Memory B cell (primary cell): ENCODE measurements at places on chromosomes 4 and X.

- DNase-seq, result no peak
Measured at GRCh38 chr4:124065422-124065821, 647.1 kb downstream of the ANKRD50 start.

GRCh38 chr4:3228881-3229280 is 20.1 kb upstream of the MSANTD1 start:
- DNase-seq, result no peak

GRCh38 chrX:13093529-13094140 is 49.2 kb upstream of the FAM9C start:
- DNase-seq, result no peak

DNA sequence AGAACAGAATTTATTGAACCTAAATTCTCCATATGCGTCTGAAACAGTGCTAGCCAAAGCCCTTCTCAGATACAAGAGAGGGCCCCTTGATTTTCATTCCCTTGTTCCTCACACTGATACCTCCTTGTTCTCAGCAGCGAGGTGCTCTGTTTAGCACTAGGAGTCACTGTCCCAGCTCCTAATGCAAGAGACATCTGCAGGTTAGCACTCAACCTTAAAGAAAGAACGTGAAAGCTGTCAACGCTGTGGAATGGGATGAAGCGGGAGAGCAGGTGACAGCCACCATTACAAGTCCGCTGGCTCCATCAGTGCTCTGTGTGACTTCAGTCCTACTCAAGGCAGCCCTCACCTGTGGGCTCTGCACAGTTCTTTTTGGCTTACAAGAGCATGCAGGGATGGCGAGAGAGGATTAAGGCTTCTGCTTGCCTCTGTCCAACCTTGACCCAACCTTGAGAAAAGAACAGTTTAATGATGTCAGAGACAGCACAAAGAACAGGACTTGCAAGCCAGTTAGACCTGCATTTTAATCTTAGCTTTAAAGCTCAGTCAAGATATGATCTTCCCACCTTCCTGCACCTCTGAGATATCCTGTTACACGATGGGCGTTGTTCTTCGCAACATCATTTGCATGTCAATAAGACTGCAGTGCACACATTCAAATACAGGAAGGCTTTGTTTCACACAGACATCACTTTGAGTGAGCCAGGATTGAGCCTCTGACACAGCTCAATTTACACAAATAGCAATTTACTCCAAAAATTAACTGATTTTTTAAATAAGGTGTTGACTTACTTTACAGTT is 95.1 kb downstream of the ARSF start:
- no peak for DNase-seq

DNA sequence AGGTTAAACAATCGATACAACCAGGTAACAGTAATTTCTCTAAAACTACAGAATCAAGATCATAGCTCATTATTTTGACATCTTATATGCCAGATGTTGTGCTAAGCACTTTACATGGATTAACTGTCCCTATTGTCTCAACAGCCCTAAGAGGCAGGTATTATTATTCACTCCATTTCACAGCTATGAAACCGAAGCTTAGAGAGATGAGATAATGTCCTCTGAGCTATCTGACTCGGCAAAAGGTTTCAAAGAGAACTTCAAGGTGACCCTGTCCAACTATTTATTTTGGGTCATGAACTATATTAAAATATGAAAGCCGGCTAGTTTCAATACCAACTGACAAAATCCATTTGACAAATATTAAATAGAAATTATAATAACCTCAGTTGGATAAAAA is 10.3 kb downstream of the SLC25A5 start:
- no peak for DNase-seq

DNA sequence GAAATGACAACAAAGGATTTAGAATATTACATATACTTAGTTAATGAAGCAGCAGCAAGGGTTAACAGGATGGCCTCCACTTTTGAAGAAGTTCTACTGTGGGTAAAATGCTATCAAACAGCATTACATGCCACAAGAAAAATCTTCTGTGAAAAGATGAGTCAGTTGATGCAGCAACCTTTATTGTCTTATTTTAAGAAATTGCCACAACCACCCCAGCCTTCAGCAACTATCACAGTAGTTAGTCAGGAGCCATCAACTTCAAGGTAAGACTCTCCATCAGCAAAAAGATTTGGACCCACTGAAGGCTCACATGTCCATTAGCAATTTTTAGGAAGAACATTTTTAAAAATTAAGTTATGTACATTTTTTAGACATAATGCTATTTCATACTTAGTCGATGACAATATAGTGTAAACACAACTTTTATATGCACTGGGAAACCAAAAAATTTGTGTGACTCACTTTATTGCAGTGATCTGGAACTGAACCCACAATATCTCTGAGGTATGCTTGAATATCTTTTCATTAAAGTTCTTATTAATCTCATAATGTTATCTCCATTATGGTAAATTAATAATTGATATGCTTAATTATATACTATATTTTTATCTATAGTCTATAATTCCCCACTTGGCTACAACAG is 81.2 kb downstream of the SPCS3 start:
- DNase-seq, result no peak

- no peak for DNase-seq
Measured at GRCh38 chr4:86543560-86544309, 50.4 kb upstream of the PTPN13 start.

DNA sequence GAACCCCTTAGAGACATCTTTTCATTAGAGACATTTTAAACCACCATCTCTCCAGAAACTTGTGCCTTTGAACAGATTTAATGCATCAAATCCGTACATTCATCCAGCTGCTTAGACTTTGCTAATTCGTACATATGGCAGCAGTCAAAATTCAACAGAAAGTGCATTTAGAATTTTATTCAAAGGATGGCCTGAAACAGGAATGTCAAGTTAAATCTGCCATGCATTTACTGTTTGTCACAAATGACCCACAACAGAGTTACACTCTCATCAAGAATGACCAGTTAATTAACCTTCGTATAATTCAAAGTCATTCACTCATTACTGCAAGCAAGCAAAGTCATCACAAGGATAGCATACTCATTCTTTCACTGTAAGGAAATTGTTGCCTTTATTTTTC is 284.3 kb downstream of the SLC7A11 start:
- no peak for DNase-seq

DNA sequence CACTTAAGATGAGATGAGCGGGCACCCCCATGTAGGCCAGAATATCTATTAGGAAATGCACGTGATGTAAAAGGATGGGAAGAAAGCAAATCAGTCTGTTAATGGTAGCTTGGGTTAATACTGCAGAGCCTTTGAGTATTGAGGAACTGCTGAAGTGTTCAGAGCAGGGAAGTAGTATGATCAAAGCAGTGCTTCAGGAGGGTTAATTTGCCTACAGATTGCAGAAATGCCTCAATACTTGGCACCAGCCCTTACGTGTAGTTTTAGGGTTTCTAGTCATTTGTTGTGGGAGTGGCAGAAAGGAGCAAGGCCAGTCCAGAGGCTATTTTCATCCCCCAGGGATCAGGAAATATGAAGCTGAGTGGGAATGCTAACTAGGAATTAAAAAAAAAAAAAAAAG is 19.7 kb downstream of the ZFX start:
- DNase-seq, result no peak

- DNase-seq, result no peak
Measured at GRCh38 chrX:17299206-17299605, 75.8 kb upstream of the NHS start.

DNA sequence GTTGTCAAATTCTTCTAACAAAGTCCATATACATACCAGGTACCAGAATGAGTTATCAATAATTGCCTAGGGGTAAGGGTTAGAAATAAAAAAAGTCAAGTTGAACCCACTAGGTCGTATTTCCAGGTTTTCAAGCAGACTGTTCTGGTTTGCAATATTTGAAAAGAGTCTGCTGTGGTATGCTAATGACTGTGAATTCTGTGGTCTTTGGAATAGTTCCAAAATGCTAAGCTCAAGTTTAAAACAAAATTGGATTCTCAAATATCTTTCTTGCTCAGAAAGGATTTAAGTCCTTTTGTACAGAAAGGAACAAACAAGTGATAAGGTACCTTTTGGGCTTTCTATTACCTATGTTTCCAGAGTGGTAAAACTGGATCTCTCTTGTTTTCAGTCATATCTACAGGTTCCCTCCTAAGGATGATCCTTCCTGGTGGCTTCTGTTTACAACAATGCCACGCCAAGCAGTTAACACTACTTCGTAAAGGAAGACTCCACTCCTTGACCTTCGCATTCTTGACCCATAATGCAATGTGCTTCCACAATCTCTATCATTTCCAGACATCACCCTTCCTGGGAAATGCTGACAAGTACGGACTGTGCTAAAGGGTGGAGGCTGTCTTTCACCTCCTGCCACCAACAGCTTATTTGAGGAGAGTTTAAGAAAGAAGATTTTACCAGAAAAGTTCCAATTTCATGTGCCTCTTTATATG is 531.7 kb upstream of the FTHL17 start:
- DNase-seq, result no peak

DNA sequence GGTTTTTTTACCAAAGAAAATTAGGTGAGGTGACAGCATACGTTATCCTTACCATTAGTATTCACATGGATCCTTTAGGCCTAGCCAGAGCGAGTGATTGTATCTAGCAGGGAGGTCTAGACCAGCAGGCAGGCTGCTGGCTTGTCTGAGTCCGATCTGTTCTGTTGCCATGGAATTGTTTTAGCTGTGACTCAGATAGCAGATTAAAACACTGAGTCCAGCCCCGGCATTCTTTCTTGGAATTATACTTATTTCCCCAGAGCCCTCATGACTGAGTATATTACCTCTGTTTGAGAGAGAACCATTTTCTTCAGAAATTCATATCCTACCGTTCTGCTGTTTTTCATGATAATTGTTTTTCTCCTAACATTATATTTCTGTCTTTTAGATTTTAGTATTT is 37.4 kb downstream of the OCRL start:
- DNase-seq, result no peak

- no peak for DNase-seq
Measured at GRCh38 chr4:2843941-2844584, 419 bp downstream of the ADD1 start.

- DNase-seq, result no peak
Measured at GRCh38 chrX:151825925-151826485, 86.7 kb upstream of the MAGEA4 start.

DNA sequence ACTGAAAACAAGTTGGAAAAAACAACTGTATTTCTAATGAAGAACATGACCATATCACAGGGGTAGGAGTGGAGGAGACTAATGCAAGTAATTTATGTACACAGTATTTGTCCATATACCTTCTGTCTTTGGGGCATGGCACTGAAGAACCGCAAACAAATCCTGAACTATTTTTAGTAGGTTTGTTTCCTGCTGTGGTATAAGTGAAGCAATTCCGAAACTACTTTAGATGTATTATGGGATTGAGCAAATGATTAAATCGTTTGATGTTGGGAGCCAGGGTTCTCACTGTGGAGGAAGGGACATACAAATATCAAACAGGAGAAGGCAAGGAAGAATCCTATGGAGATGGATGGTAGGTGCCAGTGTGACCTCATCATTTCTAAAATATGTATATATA is 18.9 kb upstream of the SH3KBP1 start:
- no peak for DNase-seq

DNA sequence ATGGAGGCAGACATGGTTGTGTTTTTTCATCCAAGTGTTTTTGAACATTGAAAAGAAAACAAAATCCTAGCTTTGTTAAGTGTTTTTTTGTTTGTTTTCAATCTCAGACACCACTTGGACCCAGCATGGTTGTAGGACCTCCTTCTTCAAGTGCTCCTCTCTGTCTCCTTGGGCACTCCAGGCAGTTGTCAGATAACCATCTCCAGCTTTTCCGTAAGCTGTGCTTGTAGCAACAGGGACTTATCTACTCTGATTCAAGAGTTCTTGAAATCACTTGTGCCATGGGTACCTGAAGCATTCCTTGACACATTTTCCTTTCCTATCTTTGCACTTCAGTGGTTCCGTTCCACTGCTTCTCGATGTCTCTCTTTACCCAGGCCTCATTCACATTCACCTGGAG is 334.9 kb upstream of the DDX53 start:
- no peak for DNase-seq

DNA sequence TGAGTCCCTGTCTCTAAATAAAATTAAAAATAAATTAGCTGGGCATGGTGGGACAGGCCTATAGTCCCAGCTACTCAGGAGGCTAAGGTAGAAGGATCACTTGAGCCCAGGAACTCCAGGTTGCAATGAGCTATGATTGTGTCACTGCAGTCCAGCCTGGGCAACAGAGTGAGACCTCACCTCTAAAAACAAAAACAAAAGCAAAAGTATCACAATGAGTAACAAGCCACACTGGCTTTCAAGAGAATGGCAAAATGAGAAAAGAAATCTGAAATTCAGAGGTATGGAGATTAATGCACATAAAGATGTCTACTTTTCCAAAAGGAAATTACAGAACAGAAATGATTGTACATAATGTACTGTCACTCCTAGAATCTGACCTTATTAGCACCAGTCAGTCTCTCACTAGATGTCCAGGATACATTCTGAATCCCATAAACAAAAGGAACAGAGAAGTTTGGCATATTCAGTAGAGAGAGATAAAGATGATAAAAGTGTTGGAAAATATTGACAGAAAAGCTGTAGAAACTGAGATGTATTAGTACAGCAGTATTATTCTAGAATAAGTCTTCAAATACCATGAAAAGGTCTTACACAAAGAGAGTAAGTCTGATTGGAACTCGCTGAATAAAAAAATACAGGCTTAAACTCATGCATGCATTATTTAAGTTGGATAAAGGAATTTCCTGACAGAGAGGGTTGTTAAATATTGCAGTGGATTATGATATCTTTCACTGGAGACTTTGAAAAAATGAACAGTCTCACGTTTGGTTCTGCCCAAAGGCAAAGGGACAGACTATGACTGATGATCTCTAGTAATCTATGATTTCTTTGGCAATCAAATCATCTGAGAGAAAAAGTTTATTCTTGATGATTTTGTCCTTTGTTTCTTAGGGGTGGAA is 102.5 kb downstream of the SH3RF1 start:
- DNase-seq, result no peak
